Panc1 (cell line): ENCODE measurements at places on chromosomes 16 and 17. TPM values are rescaled to one million over a fixed set of nuclear protein-coding genes. Genes with fewer than 3 reads are reported as not detected.

MAP3K3 gene
- 22.3 TPM for total RNA-seq

GRIN2A gene
- 12.3 TPM for total RNA-seq

HS3ST4 gene
- not detected for total RNA-seq

CORO6 gene
- total RNA-seq, result 9.7 TPM

NXPH3 gene
- total RNA-seq, result 0.57 TPM

CCL4 gene
- total RNA-seq, result 0.51 TPM

TSR1 gene
- 44.7 TPM for total RNA-seq

INCA1 gene
- 1.7 TPM for total RNA-seq

SLC16A6 gene
- total RNA-seq, result 0.26 TPM

C16orf92 gene
- not detected for total RNA-seq

GPR139 gene
- total RNA-seq, result not detected

ANTKMT gene
- total RNA-seq, result 93.6 TPM

MEIOC gene
- 0.82 TPM for total RNA-seq

PSMD11 gene
- 212 TPM for total RNA-seq

STAT5B gene
- 102 TPM for total RNA-seq

SOX8 gene
- 1.8 TPM for total RNA-seq

YBX2 gene
- total RNA-seq, result 54.9 TPM

CLDN9 gene
- 1.6 TPM for total RNA-seq

KRTAP3-1 gene
- total RNA-seq, result not detected

TBC1D3E gene
- total RNA-seq, result not detected

ABCA3 gene
- total RNA-seq, result 58.4 TPM

RAB26 gene
- 92.2 TPM for total RNA-seq

CTF1 gene
- total RNA-seq, result 2.9 TPM

SPATA22 gene
- total RNA-seq, result not detected

NPIPB13 gene
- total RNA-seq, result 19.8 TPM

KRT23 gene
- not detected for total RNA-seq

CDRT4 gene
- 2.8 TPM for total RNA-seq

CCL23 gene
- total RNA-seq, result not detected

NSRP1 gene
- 30.5 TPM for total RNA-seq

PHOSPHO1 gene
- 0.54 TPM for total RNA-seq

CLEC19A gene
- not detected for total RNA-seq
